ENCODE measurements at places on chromosomes 7 and 10. TPM values are rescaled to one million over a fixed set of nuclear protein-coding genes. Genes with fewer than 3 reads are reported as not detected.

Gene NRCAM
- 10.6 TPM for total RNA-seq

DNA sequence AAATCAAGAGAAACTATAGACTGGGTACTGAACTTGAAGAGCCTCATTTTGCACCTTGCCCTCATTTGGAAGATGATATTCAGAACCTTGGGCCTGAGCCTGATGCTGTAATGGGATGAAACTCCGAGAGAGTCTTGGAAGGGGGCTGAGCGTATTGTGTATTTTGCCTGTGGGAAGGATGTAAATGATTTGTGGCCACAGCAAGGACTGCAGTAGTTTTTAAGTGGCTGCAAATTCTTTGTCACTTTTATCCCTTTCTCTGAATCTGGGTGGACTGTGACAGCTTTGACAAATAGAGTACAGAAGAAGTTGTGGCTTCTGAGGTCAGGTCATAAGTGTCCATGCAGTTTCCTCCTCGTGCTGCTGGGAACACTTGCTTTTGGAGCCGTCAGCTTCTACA is 221.2 kb downstream of the ADRA2A start:
- no peak overlapping the region for H3K27ac ChIP-seq
- no peak overlapping the region for H3K4me3 ChIP-seq
- H3K27me3 ChIP-seq: no peaks in the 10 kb centered on the region
- DNase-seq: no peak
- H3K4me1 ChIP-seq: no peaks in the 10 kb centered on the region

DNA sequence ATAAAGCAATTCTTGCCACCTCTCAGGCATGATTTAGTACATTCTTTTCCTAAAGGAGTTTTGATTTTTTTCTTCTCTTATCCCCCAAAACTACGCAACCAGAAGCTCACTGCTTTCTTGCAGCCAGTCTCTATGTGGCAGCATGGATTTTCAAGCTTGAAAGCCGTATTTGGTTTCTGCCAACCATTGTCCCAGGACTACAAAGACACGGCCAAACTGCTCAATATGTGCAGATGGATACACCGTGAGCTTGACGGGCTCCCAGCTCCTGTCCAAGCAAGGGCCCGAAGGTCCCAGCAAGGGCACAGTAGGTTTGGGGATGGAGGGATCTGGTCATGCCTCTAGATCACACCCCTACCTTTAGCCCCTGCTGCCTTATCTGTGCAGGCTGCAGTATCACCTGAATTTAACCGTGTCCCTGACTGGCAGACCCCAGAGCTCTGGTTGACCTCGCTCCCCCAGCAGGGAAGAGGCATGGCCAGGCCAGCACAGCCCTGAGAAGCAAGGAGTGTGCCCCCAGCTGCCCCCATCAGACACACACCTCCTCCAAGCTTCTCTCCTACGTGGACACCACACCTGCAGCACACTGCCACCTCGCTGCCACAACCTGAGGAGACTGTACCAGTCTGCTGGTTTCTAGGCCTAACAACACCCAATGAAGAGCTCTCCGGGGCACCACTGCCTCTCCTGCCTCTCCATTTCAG is 86.8 kb downstream of the COBL start:
- DNase-seq: no peak
- H3K27ac ChIP-seq: peak overlapping the region; percentile 61
- no peaks in the 10 kb centered on the region for H3K4me1 ChIP-seq
- H3K4me3 ChIP-seq: no peak overlapping the region

DNA sequence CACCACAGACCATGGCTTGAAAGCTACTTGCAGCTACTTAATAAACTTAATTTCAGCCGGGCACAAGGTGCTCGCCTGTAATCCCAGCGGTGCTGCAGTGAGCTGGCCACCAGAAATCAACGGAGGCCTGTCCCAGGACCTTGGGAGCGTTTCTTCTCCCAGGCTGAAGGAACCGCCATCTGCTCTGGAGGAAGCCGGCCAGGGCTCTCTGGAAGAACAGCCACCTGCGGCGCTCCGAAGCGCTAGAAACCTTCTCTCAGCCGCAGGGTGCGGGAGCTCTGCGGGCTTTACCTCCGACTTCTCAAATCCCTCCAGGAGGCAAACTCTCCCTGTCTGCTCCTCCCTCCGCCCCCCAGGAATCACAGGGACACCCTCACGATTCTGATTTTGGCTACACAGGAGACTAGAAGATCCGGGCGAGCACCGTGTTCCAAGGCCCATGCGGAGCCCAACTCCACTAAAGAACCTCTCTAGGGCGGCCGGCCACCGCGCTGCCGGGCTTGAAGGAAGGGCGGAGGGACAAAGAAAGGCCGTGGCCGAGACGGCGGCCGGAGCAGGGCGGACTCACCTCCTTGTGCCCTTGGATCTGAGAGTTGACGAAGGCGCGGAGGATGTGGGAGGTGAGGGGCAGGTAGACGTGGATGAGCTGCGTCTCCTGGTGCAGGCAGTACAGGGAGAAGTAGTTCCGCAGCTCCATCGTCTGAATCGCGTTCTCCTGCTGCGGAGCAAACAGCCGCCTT is 14.4 kb downstream of the NUDT1 start:
- no peaks in the 10 kb centered on the region for H3K36me3 ChIP-seq
- H3K4me1 ChIP-seq: no peaks in the 10 kb centered on the region
- no peak overlapping the region for H3K27ac ChIP-seq
- DNase-seq: no peak
- H3K27me3 ChIP-seq: no peaks in the 10 kb centered on the region

GRCh38 chr10:131035779-131036178 is 275.7 kb downstream of the TCERG1L start:
- H3K4me3 ChIP-seq: no peak overlapping the region
- no peaks in the 10 kb centered on the region for H3K36me3 ChIP-seq
- H3K27me3 ChIP-seq: peaks cover 15% of the 10 kb centered on the region
- no peak for DNase-seq
- H3K4me1 ChIP-seq: no peaks in the 10 kb centered on the region

Data from left lung (tissue), 14 donors.